ENCODE measurements at places on chromosomes 1 and 21. TPM values are rescaled to one million over a fixed set of nuclear protein-coding genes. Genes with fewer than 3 reads are reported as not detected.
A peak's percentile ranks its signal among the peaks of the same experiment; 100 is the strongest.

Gene PGLYRP3
- not detected for total RNA-seq

Gene OLIG2
- not detected for total RNA-seq

Gene TRIM33
- 43.4 TPM for total RNA-seq

DNA sequence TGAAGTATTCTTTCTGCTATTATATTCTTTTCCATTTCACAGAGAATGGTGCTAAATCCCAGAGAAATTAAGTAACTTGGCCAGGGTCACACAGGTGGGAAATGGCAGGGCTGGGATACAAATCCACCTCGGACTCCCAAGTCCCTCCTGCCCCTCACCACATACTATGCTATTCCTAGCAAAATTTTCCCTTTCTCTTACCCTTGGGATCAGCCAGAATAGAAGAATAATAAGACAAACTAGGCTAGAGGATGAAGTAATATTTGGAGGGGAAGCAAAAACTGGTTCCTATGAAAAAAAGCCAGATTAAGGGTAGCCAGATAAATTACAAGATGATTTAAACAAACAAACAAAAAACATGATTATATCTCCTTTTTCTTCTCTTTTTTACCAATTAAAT lies 62.5 kb downstream of the TGFB2 start:
- DNase-seq: no peak

GRCh38 chr1:25651036-25651640 lies 34.5 kb downstream of the MAN1C1 start:
- no peak for DNase-seq

DNA sequence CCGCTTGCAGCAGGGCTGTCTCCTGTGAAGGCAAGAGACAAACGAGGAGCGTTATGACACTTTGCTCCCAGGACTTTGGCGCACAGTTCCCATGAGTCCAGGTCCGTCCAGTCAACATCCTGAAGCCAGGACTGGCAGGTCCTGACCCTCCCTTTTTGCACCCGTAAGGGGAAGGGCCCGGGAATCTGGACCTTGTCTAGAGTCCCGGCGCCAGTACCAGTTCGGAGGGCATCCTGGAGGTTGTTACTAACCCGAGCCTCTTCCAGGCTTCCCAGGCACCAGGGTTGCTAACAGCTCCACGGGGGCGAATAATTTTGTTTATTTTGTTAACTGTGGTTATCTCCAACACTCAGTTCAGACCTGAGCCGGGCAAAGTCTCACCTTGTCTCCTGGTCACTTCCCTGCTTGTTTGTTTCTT lies 682 bp upstream of the RWDD3 start:
- DNase-seq: no peak

GRCh38 chr1:183827801-183828200 lies 22.9 kb downstream of the RGL1 start:
- no peak for DNase-seq

DNA sequence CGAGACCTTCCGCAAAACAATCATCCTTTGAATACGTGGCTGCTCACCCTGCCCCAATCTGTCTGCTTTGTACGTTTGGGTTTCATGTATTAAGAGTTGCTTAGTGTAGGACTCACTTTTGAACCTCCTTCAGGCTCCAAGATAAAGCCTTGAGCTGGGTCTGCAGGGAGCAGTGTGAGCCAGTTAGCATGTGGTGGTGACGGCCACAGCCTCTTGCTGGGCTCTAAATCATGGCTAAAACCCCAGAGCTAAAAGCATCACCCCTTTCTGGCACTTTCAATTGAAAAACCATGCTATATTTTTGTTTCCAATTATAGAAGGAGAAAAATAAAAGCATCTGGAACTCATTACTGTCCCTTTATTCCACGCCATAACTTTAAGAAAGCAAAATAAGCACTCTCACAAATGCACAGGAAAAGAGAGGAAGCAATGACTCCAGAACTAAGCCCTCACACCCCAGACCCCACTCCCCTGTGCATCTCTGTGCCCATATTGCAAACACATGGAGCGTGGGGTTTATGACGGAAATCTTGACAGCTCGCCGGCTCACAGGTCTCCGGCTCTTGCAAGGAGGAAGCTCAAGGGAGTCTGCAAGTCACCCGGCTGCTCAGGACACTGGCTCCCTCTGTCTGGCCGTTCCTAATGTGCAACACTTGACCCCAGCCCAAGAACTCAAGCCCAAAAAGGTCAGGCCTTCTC lies 135.5 kb downstream of the MIS18A start:
- DNase-seq: no peak

DNA sequence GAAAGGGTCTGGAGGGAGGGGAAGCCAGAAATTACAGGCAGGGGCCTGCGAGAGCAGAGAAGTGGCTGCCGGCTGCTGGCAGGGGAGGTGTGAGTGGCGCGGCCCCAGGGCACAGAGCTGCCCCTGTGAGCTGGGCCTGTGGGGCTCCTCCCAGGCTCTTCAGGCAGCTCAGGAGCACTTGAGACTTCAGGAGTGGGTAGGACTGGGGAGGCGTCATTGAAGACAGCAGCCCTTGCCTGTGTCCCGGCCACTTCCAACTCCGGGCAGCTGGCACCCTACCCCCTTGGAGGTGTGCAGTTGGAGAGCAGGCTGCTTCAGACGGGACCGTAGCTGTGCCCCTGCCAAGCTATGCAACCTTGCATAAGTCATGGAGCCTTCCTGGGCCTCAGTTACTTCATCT lies 87.5 kb upstream of the ACTL8 start:
- no peak for DNase-seq

GRCh38 chr1:221449801-221450470 lies 292.0 kb downstream of the DUSP10 start:
- DNase-seq: peak; percentile 7

Measured in MG63 (cell line).